Activated naive CD4-positive, alpha-beta T cell treated with anti-CD3 and anti-CD28 coated beads for 36 hours (primary cell): ENCODE measurements at places on chromosomes 5 and 9. TPM values are rescaled to one million over a fixed set of nuclear protein-coding genes. Genes with fewer than 3 reads are reported as not detected.
A peak's percentile ranks its signal among the peaks of the same experiment; 100 is the strongest.

DNA sequence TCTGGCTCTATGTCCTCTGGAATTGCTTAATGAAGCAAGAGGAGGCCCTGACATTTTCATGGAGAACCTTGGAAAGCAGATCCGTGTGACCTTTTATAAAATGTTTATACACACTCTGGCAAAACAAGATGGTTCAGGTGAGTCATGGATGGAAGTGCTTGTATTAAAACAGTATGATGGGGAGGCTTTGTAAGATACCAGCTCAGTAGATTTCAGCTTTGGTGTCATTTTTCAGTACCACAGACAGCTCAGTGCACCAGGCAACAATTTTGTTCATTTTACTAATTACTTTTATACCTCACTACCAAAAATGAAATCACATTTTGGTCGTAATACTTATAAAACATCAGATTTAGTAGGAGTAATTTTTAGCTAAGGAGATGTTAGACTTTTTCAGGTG lies 5.2 kb downstream of the KCNN2 start:
- H3K27me3 ChIP-seq = peaks cover 20% of the 10 kb centered on the region
- peaks cover 3% of the 10 kb centered on the region for H3K4me1 ChIP-seq
- no peak overlapping the region for H3K27ac ChIP-seq
- H3K36me3 ChIP-seq = no peaks in the 10 kb centered on the region
- no peak for DNase-seq

GRCh38 chr5:60437308-60437707 lies 262.7 kb downstream of the DEPDC1B start:
- no peaks in the 10 kb centered on the region for H3K27me3 ChIP-seq
- no peak for DNase-seq
- no peaks in the 10 kb centered on the region for H3K36me3 ChIP-seq
- H3K4me1 ChIP-seq = no peaks in the 10 kb centered on the region

DNA sequence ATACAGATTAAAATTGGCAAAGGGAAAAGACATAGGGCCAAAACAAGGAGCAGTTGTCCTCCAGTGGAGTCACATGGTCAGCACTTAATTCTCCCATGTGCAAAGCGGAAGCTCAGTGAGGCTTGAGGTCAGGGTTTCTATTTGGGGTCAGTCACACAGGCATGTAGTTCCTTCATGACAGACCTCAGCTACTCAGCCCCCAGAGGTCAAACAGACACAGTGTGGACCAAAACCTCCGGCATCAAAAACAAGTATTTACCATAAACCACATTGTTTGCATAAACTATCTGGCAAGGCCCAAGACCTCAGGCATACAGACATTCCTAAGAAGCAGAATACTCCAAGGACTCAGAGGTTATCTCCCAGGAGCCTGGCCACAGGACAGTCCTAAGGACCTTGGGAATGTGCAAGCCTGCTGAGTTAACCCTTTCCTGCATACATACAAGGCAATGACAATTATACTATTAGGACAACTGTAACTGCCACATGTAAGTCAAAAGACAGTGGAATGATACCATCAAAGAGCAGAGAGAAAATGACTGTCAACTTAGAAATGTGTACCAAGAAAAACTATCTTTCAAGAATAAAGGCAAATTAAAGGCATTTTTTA lies 28.7 kb upstream of the FNIP1 start:
- no peak overlapping the region for H3K4me3 ChIP-seq
- H3K27ac ChIP-seq = no peak overlapping the region
- no peak for DNase-seq
- H3K36me3 ChIP-seq = no peaks in the 10 kb centered on the region
- no peaks in the 10 kb centered on the region for H3K27me3 ChIP-seq
- peaks cover 3% of the 10 kb centered on the region for H3K4me1 ChIP-seq

GRCh38 chr5:123611406-123611709 lies 99.4 kb downstream of the CSNK1G3 start:
- no peak overlapping the region for H3K27ac ChIP-seq
- DNase-seq = no peak
- H3K27me3 ChIP-seq = no peaks in the 10 kb centered on the region

GRCh38 chr5:17132444-17133083 lies 84.9 kb upstream of the BASP1 start:
- no peak overlapping the region for H3K4me3 ChIP-seq
- H3K36me3 ChIP-seq = no peaks in the 10 kb centered on the region
- DNase-seq = no peak
- H3K27me3 ChIP-seq = peaks cover 23% of the 10 kb centered on the region

GRCh38 chr5:98755406-98755805 lies 18.1 kb upstream of the RGMB start:
- no peak overlapping the region for H3K27ac ChIP-seq
- H3K27me3 ChIP-seq = peaks cover 5% of the 10 kb centered on the region
- peaks cover 2% of the 10 kb centered on the region for H3K36me3 ChIP-seq
- no peak for DNase-seq
- no peaks in the 10 kb centered on the region for H3K4me1 ChIP-seq
- no peak overlapping the region for H3K4me3 ChIP-seq

- no peak overlapping the region for H3K27ac ChIP-seq
- H3K36me3 ChIP-seq = no peaks in the 10 kb centered on the region
- H3K4me1 ChIP-seq = no peaks in the 10 kb centered on the region
- no peak for DNase-seq
Observed at GRCh38 chr5:9739135-9739534, 109.0 kb upstream of the TAS2R1 start.

DNA sequence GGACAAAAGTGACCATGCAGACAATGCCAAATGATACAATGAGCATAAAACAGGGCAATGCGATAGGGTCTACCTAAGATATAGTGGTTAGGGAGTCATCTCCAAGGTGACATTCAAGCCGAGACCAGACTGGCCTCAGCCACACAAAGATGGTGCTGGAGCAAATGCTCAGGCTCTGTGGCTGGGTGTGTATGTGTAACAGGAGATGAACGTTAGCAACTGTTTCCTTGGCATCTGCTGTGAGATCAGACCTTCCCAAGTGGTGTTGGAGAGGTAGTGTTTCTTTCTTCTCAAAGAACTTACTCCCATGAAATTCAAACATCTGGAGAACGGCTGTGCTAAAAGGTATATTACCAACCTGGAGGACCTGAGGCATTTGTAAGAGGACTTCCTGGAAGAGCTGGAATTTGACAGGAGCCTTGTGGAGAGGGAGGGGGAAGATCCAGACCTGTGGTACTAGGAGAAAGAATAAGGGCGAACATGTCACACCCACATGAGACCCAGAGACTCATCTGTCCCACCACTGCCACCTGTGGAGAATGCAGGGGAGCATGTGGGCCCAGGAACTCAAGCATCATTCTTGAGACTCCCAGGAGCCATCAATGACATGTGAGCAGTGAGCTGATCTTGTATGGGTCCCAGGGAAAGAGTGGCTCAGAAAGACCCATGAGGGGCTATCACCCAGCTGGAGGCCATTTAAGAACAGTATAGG lies 21.4 kb upstream of the ANXA6 start:
- peaks cover 14% of the 10 kb centered on the region for H3K4me1 ChIP-seq
- peaks cover 4% of the 10 kb centered on the region for H3K36me3 ChIP-seq
- H3K27ac ChIP-seq = no peak overlapping the region
- no peaks in the 10 kb centered on the region for H3K27me3 ChIP-seq
- H3K4me3 ChIP-seq = no peak overlapping the region

DNA sequence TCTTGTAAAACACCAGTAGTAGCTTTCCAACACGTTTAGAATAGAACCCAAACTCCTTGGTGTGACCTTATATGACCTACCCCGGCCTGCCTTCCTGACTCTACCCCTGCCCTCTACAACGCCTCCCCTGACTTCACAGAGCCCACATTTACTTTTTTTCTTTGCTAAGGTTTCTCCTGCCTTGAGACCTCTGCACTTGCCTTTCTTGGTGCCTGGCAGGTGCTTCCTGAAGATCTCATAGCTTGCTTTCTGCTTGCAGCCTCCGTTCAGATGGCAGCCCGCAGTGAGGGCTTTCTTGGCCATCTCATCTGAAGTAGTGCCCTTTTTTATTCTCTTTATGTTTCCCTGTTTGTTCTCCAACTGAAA lies 24.3 kb downstream of the NUP214 start:
- H3K4me1 ChIP-seq = peaks cover 11% of the 10 kb centered on the region
- no peak overlapping the region for H3K4me3 ChIP-seq
- H3K27ac ChIP-seq = peak overlapping the region; percentile 7
- H3K36me3 ChIP-seq = peaks cover 46% of the 10 kb centered on the region

- DNase-seq = no peak
- no peaks in the 10 kb centered on the region for H3K4me1 ChIP-seq
- no peak overlapping the region for H3K4me3 ChIP-seq
- H3K27me3 ChIP-seq = peaks cover 2% of the 10 kb centered on the region
Observed at GRCh38 chr9:1235650-1236049, 185.5 kb downstream of the DMRT2 start.

DNA sequence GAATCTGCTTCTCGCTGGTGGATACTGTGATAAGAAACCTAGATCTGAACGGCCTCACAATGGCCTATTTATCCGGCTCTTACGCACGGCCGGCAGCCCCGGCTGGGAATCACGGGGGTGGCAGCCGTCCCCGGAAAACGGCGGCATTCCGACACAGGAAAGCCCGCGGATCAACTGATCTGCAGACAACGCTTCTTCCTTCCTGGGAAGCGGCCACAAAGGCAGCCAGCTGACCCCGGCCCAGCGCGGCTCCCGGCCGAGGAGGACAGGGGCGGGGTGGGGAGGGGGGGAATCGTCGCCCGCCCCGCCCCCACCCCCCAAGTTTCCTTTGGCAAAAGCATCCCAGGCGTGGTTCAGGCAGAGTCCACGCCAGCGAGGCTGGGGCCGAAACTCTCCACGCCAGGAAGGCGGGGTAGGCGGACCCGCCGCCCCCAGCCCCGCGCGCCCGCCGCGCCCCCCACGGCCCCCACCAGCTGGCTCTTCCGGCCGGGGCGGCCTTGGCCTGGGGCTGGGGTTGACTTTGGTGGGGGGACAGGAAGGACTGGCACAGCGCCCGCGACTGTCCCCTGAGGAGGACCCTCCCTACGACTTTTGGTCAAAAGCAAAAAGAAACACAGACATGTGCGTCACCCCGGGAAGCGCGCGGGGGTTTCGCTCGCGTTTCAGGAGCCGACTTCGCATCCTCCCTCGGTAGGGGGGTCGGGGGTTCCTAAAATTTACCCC lies 247.7 kb upstream of the ANKRD55 start:
- H3K36me3 ChIP-seq = no peaks in the 10 kb centered on the region
- peak overlapping the region; percentile 33 for H3K27ac ChIP-seq
- H3K4me1 ChIP-seq = peaks cover 32% of the 10 kb centered on the region
- peak overlapping the region; percentile 73 for H3K4me3 ChIP-seq
- no peaks in the 10 kb centered on the region for H3K27me3 ChIP-seq

GRCh38 chr5:77683171-77683732 lies 44.7 kb upstream of the OTP start:
- no peak overlapping the region for H3K4me3 ChIP-seq
- peaks cover 2% of the 10 kb centered on the region for H3K36me3 ChIP-seq
- no peaks in the 10 kb centered on the region for H3K27me3 ChIP-seq
- no peak overlapping the region for H3K27ac ChIP-seq
- DNase-seq = no peak

DNA sequence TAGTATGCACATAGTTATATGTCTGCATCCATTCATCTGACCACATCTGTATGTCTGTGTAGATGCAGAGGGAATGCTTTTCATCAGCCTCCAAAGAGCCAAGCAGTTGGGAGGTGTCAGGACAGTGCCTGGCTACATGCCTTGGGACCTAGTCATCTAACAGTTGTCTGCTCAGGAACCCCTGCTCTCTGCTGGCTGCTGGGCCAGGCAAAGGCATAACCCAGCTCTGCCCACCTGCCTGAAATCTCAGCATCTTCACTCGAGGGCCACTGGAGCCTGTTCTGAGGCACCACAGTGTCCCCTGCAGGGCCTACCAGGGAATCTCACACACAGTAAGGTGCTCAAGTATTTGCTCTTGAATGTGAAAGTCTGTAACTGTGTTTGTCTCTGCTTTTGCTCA lies 3.7 kb downstream of the C9orf50 start:
- H3K27ac ChIP-seq = no peak overlapping the region
- H3K4me1 ChIP-seq = no peaks in the 10 kb centered on the region
- no peaks in the 10 kb centered on the region for H3K36me3 ChIP-seq
- peak; percentile 41 for DNase-seq
- peaks cover 20% of the 10 kb centered on the region for H3K27me3 ChIP-seq
- H3K4me3 ChIP-seq = no peak overlapping the region

GRCh38 chr5:92852219-92852618 lies 728.8 kb downstream of the NR2F1-AS1 start:
- no peak overlapping the region for H3K27ac ChIP-seq
- H3K4me3 ChIP-seq = no peak overlapping the region
- H3K27me3 ChIP-seq = no peaks in the 10 kb centered on the region
- no peaks in the 10 kb centered on the region for H3K36me3 ChIP-seq

GRCh38 chr9:121645003-121645402 lies 6.4 kb upstream of the DAB2IP start:
- H3K4me3 ChIP-seq = no peak overlapping the region
- peaks cover 12% of the 10 kb centered on the region for H3K27me3 ChIP-seq
- no peak for DNase-seq
- H3K36me3 ChIP-seq = no peaks in the 10 kb centered on the region
- H3K4me1 ChIP-seq = no peaks in the 10 kb centered on the region
- no peak overlapping the region for H3K27ac ChIP-seq

- peak overlapping the region; percentile 26 for H3K27ac ChIP-seq
- H3K27me3 ChIP-seq = no peaks in the 10 kb centered on the region
- H3K36me3 ChIP-seq = peaks cover 51% of the 10 kb centered on the region
- H3K4me1 ChIP-seq = peaks cover 17% of the 10 kb centered on the region
Observed at GRCh38 chr5:178213748-178214151, 9.4 kb downstream of the HNRNPAB start.

DNA sequence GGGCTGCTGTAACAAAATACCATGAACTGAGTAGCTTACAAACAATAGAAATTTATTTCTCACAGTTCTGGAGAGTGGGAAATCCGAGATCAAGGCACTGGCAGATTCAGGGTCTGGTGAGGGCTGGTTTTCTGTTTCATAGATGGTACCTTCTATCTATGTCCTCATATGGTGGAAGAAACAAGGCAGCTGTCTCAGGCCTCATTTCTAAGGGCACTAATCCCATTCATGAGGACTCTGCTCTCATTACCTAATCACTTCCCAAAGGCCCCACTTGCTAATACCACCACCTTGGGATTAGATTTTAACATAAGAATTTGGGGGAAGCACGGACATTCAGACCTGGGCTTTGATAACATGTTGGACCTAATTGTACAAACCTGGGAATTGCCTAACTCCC lies 13.5 kb downstream of the RFESD start:
- no peak overlapping the region for H3K27ac ChIP-seq
- H3K36me3 ChIP-seq = no peaks in the 10 kb centered on the region
- H3K4me1 ChIP-seq = no peaks in the 10 kb centered on the region
- no peak for DNase-seq
- H3K4me3 ChIP-seq = no peak overlapping the region

GRCh38 chr5:140189977-140190871 lies 15.2 kb downstream of the CYSTM1 start:
- H3K36me3 ChIP-seq = peaks cover 2% of the 10 kb centered on the region
- no peak overlapping the region for H3K27ac ChIP-seq
- no peaks in the 10 kb centered on the region for H3K27me3 ChIP-seq
- no peaks in the 10 kb centered on the region for H3K4me1 ChIP-seq
- DNase-seq = no peak

GRCh38 chr9:3457175-3457574 lies 68.6 kb downstream of the RFX3 start:
- no peak for DNase-seq
- peaks cover 3% of the 10 kb centered on the region for H3K4me1 ChIP-seq
- H3K27ac ChIP-seq = no peak overlapping the region
- H3K36me3 ChIP-seq = peaks cover 4% of the 10 kb centered on the region

GRCh38 chr9:818958-819357 lies 22.5 kb upstream of the DMRT1 start:
- peaks cover 5% of the 10 kb centered on the region for H3K4me1 ChIP-seq
- no peak overlapping the region for H3K4me3 ChIP-seq
- no peak for DNase-seq
- no peak overlapping the region for H3K27ac ChIP-seq
- H3K36me3 ChIP-seq = no peaks in the 10 kb centered on the region
- no peaks in the 10 kb centered on the region for H3K27me3 ChIP-seq

The FGFR4 gene
- 1.3 TPM for total RNA-seq

The GCNT4 gene
- total RNA-seq = 2.1 TPM

The OTP gene
- not detected for total RNA-seq

The PCDHGA11 gene
- 0.10 TPM for total RNA-seq

The FABP6 gene
- total RNA-seq = not detected
